ENCODE measurements at places on chromosomes 6 and 20.

DNA sequence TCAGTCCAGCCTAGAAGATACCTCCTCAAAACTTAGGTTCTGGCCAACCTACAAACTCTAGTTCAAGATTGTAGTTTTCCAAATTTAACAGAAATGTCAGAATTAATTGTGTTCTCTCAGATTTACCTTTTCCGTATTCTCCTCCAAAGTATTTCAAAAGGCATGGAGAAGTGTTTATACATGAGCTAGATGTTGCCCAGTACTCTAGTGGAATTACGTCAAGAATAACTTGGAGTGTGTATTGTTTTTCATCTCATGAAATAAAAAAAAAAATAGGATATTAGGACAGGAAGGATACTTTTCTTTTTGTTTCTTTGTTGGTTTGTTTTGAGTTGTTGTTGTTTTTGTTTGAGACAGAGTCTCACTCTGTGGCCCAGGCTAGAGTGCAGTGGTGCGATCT lies 32.3 kb upstream of the MARCKS start:
- DNase-seq, result no peak

GRCh38 chr6:117840541-117840983 lies 66.5 kb upstream of the SLC35F1 start:
- peak; percentile 11 for DNase-seq

GRCh38 chr6:69894578-69895347 lies 28.4 kb downstream of the COL19A1 start:
- DNase-seq, result no peak

GRCh38 chr6:142374965-142375733 lies 73.3 kb downstream of the ADGRG6 start:
- DNase-seq, result peak; percentile 98

DNA sequence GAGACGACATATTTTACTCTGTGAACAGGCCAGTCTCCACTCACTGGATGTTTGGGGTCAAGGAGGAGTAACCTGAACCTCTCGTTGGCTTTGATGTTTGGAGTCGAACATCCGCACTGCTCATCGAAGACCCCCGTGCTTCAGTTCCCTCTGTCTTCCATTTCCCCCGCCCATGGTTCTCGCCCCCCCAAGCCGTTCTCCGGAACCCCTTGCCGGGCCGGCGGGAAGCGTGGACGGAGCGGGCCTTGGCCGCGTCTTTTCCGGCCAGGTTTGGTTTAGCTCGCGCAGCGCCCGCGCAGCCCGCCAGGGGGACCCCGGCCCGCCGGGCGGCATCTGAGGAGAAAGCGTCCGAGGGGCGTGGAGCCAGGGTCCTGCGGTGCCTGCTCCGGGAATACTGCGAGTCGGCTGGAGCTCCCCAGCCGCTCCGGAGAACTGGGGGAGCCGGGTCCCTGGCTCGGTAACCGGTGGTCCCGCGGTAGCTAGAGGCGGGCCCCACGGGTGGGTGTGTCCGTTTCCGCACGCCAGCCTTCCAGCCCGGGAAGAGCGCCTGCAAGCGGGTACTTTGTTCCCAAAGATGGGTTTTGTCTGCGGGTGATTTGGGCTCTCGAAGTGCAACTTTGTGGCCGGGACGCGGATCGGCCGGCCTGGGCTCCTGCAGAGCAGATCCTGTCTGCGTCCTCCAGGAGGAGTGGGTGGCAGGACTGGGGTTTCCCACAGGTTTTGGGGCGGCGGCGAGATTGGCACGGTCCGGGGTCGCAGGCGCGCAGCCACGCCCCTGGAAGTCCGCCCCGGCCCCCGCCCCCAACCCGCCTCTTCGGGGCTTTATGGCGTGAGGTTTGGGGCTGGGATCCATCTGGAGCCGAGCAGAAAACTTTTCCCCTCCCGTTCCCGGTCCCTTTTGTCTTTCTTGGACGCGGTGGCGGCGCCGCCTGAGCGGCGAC lies at the start of gene TMEM200A:
TMEM200A (plus strand) TSS at position 852 of the 941 bp plus-strand sequence. CDS start 74,406 bp downstream, outside the sequence.
- peak; percentile 61 for DNase-seq

DNA sequence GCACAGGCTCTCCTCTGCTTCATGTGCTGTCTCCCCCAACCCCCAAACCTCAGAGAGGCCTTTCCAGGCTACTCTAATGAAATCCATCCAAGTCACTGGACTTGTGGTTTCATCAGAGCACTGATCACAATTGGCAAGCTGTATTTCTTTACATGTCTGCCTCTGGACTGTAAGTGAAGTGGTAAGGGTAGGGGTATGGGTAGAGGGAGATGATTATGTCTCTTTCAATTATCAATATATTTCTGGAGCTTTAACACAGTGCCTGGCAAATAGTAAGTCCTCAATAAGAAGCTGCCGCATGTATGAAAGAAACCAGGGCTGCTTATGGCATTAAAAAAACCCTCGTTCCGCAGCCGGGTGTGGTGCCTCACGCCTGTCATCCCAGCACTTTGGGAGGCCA lies 5.4 kb downstream of the TRERF1 start:
- no peak for DNase-seq

- no peak for DNase-seq
Measured at GRCh38 chr6:14634072-14634471, 516.5 kb downstream of the CD83 start.

- no peak for DNase-seq
Measured at GRCh38 chr6:124557873-124558272, 404.4 kb upstream of the RNF217 start.

- DNase-seq, result peak; percentile 15
Measured at GRCh38 chr20:36017048-36017951, 48.9 kb downstream of the CNBD2 start.

GRCh38 chr6:21616005-21616404 lies 22.5 kb downstream of the SOX4 start:
- no peak for DNase-seq

DNA sequence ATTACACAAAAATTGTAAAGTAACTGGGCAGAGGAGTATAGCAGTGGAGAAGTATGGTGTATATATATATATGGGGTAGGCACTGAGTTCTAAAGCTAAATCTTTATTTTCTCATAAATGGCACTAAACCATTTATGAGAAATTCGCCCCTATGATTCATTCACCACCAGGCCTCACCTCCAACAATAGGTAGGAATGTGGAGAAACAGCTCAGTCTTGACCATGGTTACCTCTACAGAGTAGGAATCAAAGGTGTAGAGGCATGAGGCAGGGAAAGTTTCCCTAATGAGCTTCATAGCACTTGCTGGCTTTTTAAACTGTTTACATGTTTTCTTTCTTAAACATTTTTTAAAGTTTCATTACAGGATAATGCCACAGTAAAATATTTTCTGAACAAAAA lies 36.9 kb upstream of the SUMO4 start:
- DNase-seq, result no peak

GRCh38 chr20:63942250-63942951 lies 13.8 kb downstream of the UCKL1 start:
- no peak for DNase-seq

GRCh38 chr20:42102000-42102399 lies 483.8 kb upstream of the CHD6 start:
- DNase-seq, result no peak

- DNase-seq, result no peak
Measured at GRCh38 chr20:45943613-45944012, 9.1 kb downstream of the PCIF1 start.

GRCh38 chr6:36662380-36662779 lies 16.1 kb upstream of the CDKN1A start:
- no peak for DNase-seq

DNA sequence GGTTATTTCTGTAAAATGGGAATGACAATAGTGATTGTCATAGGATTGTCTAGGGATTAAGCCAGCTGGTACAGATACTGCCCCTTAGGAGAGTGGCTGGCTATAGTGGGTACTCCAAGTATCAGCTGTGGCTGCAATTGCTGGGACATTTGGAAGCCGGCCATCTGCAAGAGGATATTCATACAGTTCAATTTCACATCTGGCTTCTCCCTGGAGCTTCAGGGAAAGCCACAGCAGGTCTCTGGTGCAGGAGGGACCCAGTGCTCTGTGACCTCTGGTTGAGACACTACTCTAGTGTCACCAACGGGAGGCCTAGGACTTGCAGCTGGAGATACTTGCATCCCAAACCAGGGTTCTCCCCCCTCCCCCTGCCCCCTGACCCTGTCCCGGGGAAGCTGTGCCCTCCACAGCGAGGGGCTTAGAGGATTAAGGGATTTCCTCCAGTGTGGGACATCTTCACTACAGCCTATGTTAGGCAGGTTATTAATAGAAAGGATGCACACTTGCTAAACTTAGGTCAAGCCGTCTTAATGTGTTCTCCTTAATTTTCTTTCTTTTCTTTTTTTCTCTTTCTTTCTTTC lies 2.7 kb downstream of the SLC2A10 start:
- DNase-seq, result no peak

DNA sequence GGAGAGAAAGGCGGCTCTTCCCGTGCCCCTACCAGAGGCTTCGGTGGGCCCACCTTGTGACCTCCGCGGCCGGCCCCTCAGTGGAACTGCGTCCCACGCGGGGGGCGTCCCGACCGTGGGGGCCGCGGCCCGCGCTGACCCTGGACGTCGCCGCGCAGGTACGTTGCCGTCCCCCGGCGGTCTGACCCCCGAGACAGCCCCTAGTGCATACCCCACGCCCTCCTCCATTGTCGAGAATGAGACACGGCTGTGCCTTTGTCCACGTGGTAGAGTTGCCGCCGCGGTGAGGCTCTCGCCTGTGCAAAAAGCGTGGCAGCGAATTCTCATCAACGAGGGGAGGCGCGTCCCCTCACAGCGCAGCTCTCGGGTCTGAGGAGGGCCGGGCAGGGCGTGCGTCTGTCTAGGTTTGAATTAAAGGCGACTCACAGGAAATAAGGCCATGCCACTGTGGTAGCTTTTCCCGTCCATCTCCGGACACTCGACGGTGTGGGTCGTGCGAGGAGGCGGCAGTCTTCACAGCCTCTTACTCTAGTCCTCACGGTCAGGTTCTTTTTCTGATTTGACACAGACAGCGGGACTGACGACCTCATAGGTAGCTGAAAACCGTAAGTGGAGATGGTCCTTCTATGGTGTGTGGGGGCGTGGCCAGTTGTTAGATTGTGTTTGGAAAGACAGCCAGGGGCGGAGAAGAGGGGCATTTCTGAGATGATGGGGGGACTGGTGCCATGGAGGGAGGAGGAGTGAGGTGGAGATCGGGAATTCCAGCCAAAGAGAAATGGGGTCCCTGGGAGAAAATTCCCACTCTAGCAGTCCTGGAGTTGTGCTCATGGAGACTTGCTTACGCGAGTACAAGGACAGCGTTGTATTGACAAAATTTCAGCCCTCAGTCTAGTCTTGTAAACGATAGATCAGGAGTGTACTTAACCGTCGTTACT lies 580 bp downstream of the NXT1 start:
- DNase-seq, result peak; percentile 27

DNA sequence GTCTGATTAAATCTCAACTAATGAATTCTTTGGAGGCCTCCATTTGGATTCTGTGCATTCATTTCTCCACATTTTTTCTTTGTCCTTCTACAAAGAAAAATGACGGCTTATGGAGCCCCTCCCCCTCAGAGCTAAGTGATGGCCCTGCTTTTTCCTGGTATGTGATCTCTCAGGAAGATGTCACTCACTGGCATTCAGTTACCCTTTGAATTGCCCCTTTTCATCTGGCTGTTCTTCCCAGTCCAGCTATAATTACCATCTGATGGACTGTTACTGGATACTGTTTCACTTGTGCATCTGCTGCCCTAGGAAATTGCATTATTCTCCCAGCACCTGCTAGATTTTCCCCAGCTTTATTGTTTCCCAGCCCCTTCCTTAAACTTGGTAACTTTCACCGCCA lies 151.9 kb downstream of the CFAP61 start:
- no peak for DNase-seq

DNA sequence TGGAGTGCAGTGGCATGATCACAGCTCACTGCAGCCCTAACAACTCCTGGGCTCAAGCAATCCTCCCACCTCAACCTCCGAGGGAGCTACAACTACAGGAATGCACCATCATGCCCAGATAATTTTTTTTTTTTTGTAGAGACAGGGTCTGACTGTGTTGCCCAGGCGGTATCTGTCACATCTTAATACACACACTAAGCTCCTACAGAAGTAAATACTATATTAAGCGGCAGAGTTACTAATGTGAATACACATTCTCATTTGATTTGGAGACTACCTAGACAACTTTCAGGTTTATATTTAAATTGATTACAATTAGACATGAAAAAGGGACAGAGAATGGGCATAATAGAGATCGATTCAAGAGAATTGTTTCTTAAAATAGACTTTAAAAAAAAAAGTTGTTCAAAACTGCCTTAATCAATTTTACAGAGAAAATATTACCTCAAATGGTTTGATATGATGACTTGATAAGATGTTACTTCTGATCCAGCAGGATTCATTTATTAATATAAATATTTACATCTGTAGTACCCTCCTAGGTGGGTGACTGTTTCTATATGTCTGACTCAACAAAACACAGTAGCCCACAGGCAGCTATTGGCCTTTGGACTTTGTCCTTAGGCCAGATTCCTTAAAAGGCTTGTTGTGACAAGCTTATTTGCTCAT lies 7.1 kb upstream of the LOC128125822 start:
- no peak for DNase-seq

GRCh38 chr6:36616893-36617521 lies 22.8 kb downstream of the SRSF3 start:
- DNase-seq, result peak; percentile 65
